Cardiac atrium fibroblast (primary cell): ENCODE measurements at places on chromosomes 11 and 22. TPM values are rescaled to one million over a fixed set of nuclear protein-coding genes. Genes with fewer than 3 reads are reported as not detected.

ANO5 gene
- total RNA-seq = 0.16 TPM in 1 of 2 replicates, not detected in the other

ADORA2A gene
- 5.1 and 6.8 TPM in 2 replicates for total RNA-seq

MFRP gene
- not detected in 2 replicates for total RNA-seq

IL17REL gene
- not detected in 2 replicates for total RNA-seq

CDKN1C gene
- 31.9 and 90.1 TPM in 2 replicates for total RNA-seq

CXCR5 gene
- total RNA-seq = not detected in 2 replicates

DRD4 gene
- total RNA-seq = not detected in 2 replicates

APLNR gene
- total RNA-seq = 0.65 and 1.4 TPM in 2 replicates

GRAP2 gene
- not detected in 2 replicates for total RNA-seq

MIOX gene
- total RNA-seq = not detected in 2 replicates

ZNRF3 gene
- total RNA-seq = 2.3 and 5.2 TPM in 2 replicates

HBB gene
- total RNA-seq = not detected in 2 replicates

C11orf97 gene
- total RNA-seq = not detected in 2 replicates

PGA5 gene
- total RNA-seq = not detected in 2 replicates

RASL10A gene
- not detected in 2 replicates for total RNA-seq

KCNK4 gene
- not detected in 2 replicates for total RNA-seq

ARHGEF17 gene
- total RNA-seq = 18.6 and 22.6 TPM in 2 replicates

OR5B21 gene
- total RNA-seq = not detected in 2 replicates

BARX2 gene
- not detected in 2 replicates for total RNA-seq

HSCB gene
- total RNA-seq = 23.3 and 30.5 TPM in 2 replicates

MAFF gene
- total RNA-seq = 39.2 and 48.0 TPM in 2 replicates
